ENCODE measurements at places on chromosomes 4 and X.

- no peak for DNase-seq
These were observed 124.9 kb downstream of the INPP4B start for GRCh38 chr4:142721187-142721586.

- DNase-seq: peak; percentile 85
These were observed 70.9 kb downstream of the INTS12 start for GRCh38 chr4:105637408-105638176.

GRCh38 chr4:167114416-167114971, 119.8 kb downstream of the SPOCK3 start:
- DNase-seq: no peak

DNA sequence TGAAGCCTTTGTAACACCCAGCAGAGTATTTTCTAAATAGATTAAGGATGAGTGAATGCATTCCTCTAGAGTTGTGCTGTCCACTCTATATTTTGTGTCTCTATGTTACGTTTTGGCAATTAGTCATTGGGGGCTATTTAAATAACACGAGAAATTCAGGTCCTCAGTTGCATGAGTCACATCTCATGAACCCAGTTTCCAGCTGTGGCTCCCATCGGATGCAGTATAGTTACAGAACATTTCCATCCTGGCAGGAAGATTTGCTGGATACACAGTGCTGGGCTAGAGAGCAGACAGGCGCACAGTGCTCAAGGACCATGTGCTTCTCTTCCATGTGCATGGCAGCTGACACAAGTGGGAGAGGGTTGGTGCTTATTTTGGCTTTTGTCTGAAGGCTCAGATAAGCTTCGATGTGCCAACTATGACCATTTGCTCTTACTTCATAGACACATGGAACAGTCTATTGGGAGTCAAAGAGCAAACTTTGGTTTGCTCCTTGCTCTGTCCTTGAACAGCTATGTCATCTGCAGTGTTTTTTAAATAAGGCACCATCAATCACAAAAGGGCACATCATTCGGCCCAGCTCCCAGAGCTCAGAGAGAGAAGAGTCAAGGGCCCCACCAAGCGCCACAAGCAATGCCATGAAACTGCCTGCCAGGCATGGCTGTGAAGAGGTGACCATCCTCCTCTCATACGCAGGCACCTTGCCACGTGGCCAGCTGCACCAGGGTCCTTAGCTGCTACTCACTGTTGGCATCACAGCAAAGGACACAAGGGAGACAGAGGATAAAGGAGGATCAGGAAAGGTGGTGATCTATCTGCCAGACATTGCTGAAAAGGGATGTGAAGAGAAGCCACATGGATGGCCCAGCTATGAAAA, 8.1 kb upstream of the STS start:
- DNase-seq: no peak

DNA sequence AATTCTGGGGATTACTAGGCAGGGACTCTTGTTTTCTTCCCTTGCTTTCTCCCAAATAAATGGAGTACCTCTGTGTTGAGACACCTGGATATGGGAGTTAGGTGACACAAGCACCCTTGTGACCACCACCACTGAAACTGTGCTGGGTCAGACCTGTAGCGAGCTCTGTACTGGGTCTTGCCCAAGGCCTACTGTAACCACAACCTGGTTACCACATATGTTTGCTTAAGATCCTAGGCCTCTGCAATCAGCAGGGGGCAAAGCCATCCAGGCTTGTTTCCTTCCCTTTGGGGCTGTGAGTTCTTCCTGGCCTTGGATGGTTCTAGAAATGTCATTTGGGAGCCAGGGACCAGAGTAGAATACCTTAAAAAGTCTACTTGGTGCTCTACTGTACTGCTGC, 49.4 kb downstream of the LPAR4 start:
- no peak for DNase-seq

DNA sequence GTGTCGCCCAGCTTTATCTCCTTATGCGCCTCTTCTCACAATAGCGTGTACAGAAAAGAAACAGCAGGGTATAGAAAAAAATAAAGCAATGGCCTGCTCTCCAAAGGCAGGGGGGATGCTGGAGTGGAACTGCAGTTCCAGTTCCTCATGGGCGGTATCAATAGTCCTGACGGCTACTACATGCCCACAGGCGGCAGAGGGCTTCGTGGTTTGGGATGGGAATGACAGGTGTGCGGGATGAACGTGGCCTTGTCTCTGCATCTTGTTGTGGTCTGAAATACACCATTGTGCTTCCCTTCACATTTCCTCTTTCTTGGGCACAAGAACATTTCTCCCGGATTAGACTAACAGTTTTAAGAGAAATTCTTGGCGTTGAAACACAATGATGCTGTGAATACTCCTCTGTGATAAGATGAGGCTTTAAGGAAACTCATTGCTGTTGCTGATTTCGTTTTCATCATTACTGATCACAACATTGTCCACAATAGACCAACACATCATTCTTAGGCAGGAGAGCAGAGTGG, 124.1 kb upstream of the IGFBP7 start:
- no peak for DNase-seq

- DNase-seq: no peak
These were observed 43.8 kb upstream of the SETD7 start for GRCh38 chr4:139599594-139600374.

- DNase-seq: no peak
These were observed 168.5 kb upstream of the SH3RF1 start for GRCh38 chr4:169439244-169439643.

GRCh38 chr4:169582203-169582602, 30.2 kb downstream of the NEK1 start:
- no peak for DNase-seq

GRCh38 chr4:41745292-41746024, 3.1 kb downstream of the PHOX2B start:
- no peak for DNase-seq

GRCh38 chr4:157664726-157665125, 444.2 kb downstream of the GRIA2 start:
- DNase-seq: no peak

GRCh38 chr4:185987961-185988627, 80.9 kb upstream of the TLR3 start:
- DNase-seq: no peak

- no peak for DNase-seq
These were observed 64.9 kb downstream of the MAOA start for GRCh38 chrX:43720961-43721360.

DNA sequence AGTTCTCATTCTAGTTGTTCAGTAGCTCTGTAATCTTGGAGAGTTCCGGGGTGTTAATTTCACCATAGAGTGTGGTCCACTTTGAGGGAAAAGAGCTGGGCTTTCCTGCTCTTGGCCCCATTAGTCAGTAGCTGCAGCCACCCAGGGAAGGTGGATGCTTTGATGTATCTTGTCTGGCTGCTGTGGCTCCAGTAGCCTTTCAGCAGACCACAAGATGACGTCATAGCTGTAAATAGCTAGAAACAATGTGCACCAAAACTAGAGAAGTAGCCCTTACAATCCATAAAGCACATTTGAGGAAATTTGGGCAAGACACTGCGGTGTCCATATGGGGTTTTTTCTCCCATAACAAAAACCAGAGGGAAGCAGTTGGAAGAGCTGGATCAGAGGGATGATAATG, 32.9 kb upstream of the PRPS2 start:
- no peak for DNase-seq

DNA sequence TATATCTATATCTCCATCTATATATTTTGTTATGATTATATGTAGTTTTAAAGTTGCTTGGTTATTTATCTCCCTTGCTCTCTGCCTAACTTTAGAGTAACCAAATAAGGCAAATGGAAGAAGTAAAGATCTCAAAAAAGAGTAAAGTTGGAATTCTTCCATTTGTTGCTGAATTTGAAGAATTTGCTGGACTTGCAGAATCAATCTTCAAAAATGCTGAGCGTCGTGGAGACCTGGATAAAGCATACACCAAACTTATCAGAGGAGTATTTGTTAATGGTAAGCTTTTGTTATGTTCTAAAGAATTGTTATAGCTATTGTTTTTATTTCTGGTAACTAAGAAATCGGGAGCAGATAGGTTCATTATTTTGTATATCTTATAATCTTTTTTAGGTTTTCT, 43.2 kb downstream of the EXOC1 start:
- DNase-seq: no peak

DNA sequence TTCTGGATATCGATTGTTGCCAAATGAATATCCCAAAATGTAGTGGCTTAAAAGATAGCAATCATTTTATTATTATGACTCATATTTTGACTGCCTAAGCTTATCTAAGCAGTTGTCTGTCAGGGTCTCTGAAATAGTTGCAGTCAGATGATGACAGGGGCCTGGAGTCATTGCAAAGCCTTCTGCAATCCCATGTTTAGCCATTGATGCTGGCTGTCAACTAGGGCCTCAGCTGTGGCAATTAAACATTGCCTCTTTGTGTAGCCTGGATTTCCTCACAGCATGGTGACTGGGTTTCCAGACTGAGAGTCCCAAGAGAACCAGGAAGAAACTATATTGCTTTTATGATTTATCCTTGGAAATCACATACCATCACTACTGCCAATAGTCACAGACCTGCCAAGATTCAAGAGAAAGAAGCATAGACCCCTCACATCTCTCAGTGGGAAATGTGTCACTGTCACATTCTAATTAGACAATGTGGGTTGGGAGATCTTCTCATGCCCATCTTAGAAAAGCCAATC, 227.3 kb upstream of the NOCT start:
- DNase-seq: no peak

GRCh38 chr4:123776267-123776666, 379.7 kb downstream of the SPRY1 start:
- DNase-seq: no peak

- DNase-seq: no peak
These were observed 1720.2 kb downstream of the PCDH7 start for GRCh38 chr4:32440391-32440790.

DNA sequence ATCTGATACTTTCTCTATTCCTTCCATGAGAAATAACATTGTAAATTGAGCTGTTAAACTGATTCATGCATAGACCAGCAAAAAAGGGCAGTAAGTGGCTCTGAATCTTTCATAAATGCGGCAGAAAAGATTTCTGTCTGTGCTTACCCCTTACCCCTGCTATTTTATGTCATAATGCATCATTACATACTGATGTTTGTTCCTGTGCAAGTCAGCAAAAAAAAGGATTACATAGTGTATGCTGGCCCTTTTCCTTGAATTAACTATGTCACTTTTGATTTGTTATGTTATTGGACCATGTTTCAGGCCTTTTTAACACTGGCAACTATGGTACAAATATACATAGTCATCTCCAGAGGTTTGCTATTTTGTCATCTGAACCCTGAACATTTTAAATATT, 2159.7 kb downstream of the PCDH7 start:
- no peak for DNase-seq

DNA sequence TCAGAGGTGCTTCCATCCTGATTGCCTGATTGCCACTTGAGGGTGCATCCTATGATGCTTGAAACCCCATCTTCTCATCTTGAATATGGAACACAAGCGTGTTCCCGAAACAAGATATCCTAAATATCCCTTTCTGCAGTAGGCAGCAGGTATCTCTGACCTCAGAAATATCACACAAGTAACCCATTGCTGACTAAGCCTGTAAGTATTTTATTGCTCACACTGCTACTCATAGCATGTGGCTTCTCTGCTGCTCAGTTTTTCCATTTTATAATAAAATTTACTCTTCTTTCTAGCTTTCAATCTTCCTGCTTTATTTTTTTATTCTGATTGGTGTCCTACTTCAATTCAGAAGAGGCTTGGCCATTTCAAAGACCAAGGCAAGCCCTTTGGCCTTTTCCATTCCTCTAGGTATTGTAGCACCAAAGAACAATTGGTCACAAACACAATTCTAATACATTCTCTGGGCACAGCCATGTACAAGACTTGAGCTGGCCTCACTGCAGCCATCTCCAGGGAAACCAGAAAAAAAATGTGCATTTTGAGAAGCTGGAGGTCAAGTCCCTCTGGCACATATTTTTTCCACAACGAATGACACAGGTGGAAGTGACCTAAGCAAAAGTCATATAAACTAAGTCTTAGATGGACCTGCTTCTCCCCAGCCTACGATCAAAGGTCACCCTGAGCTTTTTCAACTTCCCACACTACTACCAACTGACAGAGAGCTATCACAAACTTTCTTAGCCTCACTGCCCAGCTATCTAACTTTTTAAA, 107.0 kb downstream of the OR13H1 start:
- no peak for DNase-seq

DNA sequence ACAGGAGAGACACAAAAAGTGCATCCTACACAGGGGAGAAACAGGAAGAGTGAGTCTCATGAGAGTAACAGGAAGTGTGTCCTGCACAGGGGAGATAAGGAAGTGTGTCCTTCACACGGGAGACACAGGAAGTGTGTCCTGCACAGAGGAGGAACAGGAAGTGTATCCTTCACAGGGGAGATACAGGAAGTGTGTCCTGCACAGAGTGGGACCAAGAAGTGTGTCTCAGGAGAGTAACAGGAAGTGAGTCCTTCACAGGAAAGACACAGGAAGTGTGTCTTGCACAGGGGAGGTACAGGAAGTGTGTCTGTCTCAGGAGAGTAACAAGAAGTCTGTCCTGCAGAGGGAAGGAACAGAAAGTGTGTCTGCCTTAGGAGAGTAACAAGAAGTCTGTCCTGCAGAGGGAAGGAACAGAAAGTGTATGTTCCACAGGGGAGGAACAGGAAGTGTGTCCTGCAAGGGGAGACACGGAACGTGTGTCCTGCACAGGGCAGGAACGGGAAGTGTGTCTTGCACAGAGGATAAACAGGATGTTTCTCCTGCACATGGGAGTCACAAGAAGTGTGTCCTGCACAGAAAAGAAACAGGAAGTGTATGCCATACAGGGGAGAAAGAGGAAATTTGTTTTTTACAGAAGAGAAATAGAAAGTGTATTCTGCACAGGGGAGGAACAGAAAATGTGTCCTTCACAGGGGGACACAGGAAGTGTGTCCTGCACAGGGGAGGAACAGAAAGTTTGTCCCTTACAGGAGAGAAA, 102.0 kb downstream of the ARSF start:
- DNase-seq: no peak

Measured in head of caudate nucleus (tissue), 42 donors.